ENCODE measurements at places on chromosomes 1 and 21.

DNA sequence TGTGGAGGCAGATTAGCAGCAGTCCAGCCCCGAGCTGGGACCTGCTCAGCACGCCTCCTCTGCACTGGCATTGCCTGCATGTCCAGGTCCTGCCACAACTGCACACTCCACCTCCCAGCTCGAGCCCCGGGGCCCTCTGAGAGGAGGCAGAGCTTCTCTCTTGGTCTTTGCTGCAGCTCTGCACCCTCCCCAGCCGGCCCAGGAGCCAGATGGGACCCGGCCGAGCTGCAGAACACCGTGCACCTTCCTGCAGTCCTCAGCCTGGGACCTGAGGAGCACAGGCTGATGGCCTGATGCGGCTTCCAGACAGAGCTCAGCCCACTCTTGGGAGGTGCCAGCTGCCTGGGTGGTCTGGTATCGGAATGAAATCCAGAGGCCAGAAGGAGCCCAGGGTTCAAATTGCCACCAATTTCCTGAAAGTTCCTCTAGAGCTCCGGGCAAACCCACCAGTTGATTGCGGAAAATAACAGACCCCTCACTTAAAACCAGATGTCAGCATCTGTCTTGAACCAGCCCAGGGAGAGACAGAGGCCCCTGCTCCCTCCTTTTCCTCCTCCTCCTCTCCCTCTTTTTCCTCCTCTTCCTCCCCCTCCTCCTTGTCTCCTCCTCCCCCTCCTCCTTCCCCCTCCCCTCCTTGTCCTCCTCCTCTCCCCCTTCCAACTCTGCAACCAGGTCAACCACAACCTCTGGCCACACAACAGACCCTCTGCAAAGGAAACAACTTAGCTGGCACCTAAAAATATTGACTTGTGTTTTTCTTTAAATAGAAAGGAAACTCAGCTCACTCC lies 10.6 kb upstream of the SPSB1 start:
- no peak for DNase-seq

DNA sequence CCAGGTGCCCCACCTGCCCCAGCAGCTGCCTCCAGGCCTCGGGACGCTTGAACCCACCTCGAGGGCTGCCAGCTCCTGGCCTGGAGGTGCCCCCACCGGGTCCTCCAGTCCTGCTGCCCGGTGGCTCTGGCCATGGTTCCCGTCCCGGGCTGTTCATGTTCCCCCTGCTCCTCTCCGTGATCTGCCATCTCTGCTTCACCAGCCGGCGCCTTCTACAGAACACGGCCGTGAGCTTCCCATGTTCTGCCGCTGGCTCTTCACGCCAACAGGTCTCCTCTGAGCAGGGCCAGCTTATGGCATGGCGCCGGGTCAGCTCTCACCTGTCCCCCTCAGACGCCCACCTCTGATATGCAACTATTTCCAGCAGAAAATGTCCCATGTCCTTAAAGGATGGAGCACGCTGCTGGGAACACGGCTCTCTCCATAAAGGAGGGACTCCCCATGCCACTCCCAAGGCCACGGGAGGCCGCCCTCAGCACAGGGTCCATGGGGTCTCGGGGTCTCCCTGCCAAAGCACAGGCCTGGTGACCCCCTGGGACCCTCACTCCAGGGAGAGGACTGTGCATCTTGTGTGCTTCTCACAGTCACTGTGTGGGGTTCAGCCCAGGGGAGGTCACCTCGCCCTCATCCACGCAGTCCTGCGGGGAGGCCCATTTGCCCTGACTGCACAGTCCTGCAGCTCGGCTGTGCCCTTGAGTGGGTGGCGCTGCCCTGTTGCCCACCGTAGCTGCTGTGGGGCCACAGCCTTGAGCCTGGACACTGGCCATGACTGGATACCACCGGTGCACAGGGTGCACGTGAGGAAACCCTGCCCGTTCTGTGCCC lies 36.7 kb downstream of the COL18A1 start:
- no peak for DNase-seq

GRCh38 chr1:11042995-11043874 lies 3.8 kb downstream of the MASP2 start:
- DNase-seq = no peak

DNA sequence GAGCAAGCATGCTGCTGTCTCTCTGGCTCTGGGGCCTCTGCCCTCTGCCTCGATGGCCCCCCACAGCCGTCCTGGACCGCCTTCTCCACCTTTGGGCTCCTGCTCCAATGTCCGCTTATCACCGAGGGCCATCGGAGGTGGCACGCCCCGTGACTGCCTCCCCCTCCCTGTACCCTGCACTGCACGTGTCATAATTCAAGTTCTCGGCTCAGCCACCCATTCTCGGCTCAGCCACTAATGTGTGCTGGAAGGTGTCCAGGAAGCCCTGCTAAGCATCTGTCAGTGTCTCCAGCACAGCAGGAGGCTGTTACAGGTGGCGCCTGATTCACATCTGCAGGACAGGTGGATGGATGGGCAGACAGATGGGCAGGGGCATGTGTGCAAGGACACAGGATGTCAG lies 45.5 kb downstream of the TP73 start:
- DNase-seq = peak; percentile 26

DNA sequence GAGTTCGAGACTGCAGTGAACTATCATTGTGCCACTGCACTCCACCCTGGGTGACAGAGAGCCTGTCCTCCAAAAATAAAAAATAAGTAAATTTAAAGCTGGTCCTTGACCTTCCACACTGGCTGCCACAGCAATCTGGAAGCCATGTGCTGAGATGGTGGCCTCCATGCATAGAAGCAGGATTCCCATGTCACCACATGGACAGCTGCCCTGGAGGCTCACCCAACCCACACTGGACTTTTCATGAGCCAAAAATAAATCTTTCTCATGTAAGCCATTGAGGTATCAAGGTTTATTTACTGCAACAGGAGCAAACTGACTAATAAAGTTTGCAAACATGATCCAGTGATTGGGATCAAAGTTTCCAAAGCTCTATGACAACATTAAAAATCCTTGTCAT lies 88.5 kb downstream of the SETD4 start:
- no peak for DNase-seq

DNA sequence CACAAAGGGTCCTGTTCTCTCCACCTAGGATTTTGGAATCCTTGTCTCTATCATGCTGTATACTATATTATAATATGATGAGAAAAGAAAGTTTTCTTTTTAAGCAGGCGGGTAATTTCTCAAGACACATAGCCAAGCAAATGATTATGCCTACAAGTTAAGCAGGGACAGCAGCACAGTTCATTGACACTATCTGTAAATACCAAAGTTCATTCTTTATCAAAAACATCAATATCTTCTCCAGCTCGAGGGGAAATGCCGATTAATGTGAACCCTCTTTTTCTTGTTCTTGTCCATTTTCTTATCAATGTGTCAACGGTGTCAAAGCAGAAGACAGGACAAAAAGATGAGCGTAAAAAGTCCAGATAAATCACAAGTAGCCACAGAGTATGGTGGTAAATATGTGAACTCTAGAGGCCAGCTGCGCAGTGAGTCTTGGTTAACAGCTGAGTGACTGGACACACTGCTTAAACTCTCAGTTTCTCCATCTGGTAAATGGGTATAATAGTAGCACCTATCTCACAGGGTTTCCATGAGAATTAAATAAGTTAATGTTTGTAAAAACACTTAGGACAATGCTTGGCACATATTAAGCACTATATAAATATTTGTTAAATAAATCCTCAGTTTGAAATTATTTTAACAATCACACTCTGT lies 30.9 kb downstream of the LPAR3 start:
- DNase-seq = no peak

GRCh38 chr1:233364026-233364425 lies 36.5 kb downstream of the MAP3K21 start:
- DNase-seq = no peak

GRCh38 chr1:42756956-42757891 lies 9.6 kb downstream of the P3H1 start:
- no peak for DNase-seq

DNA sequence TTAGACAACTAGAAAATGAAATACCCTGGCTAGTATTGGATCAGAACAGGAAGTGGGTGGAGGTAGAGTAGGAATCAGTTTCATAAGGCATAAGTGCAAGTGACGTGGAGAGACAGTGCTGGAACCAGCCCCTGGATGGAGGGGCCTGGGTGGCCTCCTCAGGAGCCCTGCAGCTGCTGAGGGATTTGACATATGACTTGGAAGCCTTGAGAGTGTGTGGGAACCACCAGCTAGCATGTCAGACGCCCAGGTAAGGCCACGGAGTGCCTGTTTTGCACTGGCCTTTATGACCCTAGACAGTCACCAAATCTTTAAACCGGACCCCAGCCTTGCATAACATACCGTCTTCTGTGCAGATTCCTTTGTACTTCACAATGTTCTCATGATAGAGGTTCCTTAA lies 94.4 kb downstream of the RAVER2 start:
- DNase-seq = no peak

Data from colonic mucosa (tissue), 4 donors.